ENCODE measurements at places on chromosomes 5 and 9.

DNA sequence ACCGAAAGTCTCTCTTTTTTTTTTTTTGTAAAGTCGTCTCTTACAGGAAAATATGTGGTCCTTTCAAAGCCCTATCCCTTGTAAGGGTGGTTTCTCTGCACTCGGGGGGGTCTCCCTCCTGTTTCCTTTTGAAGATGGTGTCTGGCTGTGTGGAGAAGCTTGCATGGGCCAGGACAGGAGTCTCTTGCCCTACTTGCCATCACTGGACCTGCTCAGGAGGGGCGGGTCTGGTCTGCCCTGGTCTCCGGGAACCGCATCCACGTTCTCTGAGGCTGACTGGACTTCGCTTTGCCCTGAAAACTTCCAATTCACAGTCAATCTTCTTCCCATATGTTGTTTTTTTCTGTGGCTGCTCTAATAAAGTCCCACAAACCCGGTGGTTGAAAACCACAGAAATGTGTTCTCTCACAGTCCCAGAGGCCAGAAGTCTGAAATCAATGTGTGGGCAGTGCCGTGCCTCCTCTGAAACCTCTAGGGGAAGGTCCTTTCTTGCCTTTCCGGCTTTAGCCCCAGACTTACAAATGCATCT, 92.9 kb upstream of the IER5L start:
- no peak for DNase-seq

DNA sequence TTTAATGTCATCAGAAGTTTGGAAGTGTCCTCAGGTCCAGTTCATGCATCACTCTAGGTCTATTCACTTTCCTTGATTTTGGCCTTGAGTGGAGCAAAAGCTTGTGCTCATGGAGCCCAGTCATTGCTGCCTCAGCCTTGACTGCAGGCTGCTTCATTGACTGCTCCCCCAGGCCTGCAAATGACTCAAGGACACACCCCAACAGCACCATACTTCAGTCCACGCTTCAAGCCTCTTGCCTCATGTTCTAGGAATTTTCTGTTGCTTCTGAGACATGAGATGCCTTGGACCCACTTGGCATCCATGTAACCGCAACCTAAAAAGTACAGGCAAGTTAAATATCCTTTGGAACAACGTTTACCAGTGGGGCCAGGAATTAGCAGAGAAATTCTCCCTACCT, 193.7 kb downstream of the PIK3R1 start:
- no peak for DNase-seq

DNA sequence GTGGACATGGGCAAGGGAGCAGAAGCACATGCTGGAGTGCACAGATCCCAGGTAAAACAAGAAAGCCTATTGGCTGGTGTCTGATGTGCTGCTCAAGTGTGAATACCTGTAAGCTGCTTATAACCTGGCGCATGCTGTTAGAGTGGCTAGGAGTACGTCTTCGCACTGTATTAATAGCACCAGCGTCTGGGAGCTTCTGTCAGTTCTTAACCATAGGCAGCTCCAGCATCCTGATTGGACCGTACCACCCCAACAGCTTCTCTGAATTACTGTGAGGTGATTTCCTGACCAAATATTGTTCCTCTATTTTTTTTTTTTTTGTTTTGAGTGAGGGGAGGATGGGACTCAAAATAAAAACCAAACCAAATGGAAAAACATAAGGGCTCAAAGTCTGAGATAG, 987.6 kb downstream of the PTPRD start:
- DNase-seq, result no peak

- no peak for DNase-seq
These were observed 364.6 kb downstream of the BRINP1 start for GRCh38 chr9:119004618-119004990.

- DNase-seq, result no peak
These were observed 4.8 kb downstream of the SLC23A1 start for GRCh38 chr5:139378101-139378825.

DNA sequence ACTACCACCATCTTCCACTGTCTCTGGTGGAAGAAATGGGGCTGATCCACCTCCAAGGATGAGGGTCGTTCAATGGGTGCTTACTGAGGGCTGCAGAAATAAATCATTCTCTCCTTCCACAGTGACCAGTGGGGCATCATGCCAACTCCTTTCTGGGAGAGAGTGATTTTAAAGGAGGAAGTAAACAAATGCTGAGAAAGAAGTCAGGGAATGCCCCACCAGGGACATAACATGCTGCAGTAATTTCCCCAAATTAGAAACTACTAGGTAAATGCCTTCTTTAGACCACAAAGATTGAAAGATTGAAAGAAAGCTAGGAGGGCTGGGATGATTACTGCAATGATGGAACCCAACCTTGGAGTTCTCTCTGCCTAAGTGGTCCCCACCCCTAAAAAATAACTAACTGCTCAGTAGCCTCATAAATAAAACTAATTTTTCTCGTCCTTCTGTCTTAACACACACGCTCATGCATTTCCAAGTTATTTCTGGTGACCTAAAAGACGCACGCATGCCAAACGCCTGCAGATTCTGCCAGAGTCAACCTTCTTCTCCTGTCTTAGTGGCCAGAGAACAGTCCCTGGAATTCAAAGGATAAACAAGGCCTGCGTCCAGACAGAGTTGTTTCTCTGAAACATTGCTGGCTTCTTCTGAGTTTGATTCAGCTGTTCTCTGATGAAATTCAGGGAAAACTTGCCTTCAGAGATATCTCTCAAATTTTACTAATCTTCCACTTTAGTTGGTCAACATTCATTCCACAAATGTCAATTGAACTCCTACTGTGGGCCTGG, 250.0 kb downstream of the NR3C1 start:
- DNase-seq, result no peak

DNA sequence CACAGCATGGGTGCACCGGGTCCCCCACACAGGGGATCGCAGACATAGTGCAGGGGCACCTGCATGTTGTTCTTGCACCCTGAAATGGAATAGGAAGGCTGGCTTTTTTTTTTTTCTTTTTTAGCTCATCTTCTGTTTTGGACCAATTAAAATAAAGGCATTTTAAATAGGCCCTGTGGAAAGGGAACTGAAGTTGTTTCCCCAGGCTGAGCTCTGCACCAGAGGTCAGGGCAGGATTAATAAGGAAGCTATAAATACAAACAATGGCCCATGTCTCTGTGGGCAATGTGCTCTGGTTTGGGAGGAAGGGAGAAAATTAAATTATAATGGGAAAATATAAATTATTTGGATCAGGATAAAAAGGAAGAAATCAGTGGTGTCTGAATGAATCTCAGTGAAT, 21.2 kb upstream of the KCNMB1 start:
- no peak for DNase-seq

DNA sequence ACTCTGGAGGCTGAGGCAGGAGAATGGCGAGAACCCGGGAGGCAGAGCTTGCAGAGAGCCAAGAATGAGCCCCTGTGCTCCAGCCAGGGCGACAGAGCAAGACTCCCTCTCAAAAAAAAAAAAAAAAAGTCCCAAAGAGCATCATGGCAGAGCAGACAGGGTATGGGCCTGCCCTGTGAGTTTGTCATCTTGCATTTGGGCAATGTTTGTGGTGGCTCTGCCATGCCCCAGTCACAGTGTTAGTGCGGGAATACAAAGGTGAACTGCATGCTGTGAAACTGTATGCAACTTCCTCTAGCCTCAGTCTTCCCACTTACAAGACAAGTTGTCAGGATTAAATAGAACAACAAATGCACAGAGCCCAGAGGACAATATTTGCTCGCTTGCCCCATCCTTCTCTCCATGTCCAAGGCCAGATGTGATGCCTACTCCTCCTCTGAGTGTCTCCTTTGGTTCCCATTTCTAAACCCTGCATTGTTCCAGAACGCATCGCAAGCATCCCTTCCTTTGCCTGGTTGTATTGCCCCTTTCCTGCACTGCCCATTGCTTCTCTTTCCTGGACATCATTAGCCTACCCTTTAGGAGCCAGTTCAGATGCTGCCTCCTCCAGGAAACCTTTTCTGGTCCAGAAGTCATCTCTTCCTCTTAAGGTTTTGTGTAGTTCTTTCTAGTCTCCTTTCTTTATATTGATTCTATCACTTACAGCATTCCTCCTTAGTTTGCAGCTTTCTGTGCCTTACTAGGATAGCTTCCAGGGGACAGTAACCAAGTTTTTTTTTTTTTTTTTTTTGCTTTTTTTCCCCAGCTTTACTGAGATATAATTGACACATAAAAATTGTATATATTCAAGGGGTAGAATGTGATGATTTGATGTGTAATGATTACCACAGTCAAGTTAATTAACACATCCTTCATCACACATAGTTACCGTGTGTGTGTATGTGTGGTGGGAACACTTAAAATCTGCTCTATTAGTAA, 69.0 kb upstream of the TNFAIP8 start:
- no peak for DNase-seq

DNA sequence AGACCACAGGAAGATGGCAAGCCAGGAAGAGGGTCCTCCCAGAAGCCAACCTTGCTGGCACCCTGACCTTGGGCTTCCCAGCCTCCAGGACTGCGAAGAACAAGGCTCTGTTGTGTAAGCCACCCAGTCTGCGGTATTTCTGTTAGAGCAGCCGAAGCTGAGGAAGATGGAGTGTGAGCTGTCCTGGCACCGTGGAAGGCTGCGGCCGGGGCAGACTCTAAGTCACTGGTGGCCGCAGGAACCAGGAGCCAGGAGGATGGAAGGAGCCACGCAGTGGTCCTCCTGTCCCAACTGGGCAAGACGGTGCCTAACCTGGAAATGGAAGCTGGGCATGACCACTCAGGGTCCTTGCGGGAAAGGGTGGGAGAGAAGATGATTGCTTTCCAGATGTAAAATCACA, 89.1 kb downstream of the ZNF354C start:
- DNase-seq, result no peak

GRCh38 chr9:113521693-113522255, 58.2 kb downstream of the RGS3 start:
- no peak for DNase-seq

DNA sequence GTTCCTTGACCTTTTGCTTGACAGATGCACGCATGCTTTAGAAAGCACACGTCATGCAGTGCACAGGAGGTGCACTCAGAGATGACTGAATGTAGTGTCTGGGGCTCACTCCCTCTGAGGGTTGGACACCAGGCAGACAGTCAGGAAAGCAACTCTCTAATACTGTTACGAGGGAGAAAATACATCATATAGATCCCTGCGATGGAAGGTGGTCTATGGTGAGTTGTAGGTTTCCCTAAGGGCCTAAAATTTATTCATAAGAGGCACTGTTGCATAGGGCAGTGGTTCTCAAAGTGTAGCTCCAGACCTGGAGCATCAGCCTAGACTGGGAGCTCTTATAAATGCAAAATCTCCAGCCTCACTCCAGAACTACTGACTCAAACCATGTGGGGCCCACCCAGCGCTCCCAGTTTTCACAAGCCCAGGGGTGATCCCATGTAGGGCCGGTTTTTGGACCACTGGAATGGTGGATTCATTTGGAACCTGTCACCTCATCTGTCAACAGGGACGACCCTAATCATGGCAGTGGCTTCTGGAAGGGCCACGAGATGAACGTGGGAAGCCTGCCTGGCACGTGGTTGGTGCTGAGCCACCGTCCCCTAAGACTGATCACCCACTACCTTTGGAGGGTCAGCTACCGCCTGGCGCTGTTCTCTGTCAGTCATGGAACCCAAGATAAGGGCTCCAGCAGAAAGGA, 16.8 kb upstream of the PHF19 start:
- DNase-seq, result no peak

- DNase-seq, result no peak
These were observed 1401.4 kb downstream of the EFNA5 start for GRCh38 chr5:106269252-106269843.

- no peak for DNase-seq
These were observed 242.6 kb downstream of the HSPA4 start for GRCh38 chr5:133294380-133294779.

DNA sequence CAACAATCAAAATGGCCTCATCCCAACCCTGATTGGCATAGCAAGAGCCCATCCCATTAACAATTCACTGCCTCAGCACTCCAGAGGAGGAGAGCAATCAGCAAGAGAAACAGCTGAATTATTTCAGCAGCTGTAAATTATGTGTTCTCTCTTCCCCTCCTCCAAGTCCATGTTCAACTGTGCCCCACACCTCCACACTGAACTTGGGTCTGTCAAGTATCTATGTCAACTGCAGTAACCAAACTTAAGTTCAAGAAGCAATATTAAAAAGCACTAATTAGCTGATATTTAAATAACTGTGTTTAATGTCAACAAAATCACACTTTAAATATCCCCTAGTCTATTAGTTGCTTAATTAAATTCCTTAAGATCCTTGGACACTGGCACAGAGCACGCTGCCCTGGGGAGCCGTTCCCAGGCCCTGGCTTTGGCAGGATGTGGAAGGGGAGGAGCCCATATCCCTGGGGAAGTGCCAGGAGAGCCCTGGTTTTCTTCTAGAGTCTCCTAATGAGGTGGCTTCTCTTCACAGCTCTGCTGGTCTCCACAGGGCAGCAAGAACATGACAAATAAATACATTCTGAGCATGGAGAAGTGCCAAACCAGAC, 50.6 kb downstream of the SIL1 start:
- DNase-seq, result no peak

DNA sequence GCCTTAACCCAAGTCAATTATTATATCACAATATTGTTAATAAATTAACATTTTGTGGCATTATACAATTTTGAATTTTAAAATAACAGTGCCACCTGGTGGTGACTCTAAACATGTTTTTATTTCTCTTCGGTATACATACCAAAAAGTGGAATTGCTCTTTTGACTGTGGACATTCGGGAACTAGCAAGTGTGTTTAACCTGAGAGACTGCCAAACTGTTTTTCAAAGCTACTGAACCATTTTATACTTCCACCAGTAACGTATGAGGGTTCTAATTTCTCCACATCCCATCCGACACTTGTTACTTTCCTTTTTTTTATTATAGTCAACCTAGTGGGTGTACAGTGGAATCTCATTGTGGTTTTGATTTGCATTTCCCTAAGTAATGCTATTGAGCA, 18.3 kb upstream of the HSDL2 start:
- no peak for DNase-seq

DNA sequence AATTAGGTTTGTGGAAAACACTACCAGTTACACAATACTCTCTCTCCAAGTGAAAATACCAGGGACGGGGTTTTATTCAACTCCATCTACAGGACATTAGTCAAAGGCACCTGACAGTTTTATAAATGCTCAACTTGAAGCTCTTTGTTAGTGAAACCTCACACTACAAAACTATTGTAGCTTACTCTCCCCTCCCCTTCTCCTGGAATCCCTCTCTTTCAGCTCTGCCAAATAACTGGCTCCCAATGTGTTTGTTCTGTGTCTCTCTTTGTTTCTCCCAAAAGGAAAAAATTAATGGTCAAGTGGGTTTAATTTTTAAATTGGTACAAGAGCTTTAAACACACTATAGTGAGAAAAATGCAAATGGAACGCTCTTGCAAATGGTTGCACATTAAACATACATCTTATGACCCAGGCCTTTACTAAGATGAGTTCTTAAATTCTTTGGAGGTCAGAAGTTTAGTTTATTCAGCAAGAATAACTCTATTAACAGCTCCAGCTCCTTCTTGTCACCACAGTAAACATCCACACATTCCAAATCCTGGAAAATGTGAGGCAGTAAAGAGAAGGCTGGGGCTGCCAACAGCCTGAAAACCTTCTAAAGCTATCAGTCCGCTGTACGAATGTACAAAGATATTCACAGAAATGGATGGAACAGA, 48.4 kb downstream of the ZNF608 start:
- no peak for DNase-seq

- DNase-seq, result no peak
These were observed 24.1 kb upstream of the SLC25A48 start for GRCh38 chr5:135810188-135810943.
